ENCODE measurements at places on chromosomes 1 and 21. TPM values are rescaled to one million over a fixed set of nuclear protein-coding genes. Genes with fewer than 3 reads are reported as not detected.

STRIP1 gene
- total RNA-seq, result 41.5 TPM

LRRC53 gene
- total RNA-seq, result not detected

RGS2 gene
- total RNA-seq, result 65.2 TPM

CCSAP gene
- total RNA-seq, result 3.6 TPM

CELA3A gene
- not detected for total RNA-seq

DNA sequence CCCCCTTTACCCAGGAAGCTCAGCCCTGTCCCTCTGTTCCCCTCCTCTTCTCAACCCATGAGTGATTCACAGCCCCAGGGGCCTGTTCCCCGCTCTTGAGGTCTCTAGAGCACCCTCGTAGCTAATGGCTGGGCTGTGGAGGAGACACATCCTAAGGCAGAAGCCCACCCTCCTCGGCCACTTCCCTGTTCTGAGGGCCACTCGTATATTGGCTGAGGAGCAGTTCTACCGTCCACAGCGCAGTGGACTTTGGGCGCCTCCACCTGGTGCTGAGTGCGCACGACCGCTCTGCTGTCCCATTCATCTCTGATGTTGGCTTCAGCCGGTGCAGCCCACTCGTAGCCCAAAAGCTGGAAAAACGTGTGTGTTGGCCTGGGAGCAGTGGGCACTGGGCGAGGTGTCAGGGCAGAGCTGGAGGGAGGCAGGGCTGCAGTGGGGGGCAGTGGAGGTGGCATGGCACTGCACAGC, 24.5 kb upstream of the PKP1 start:
- no peak for DNase-seq

- DNase-seq, result no peak
Measured at GRCh38 chr1:1087351-1088028, 13.4 kb upstream of the RNF223 start.

- no peak for DNase-seq
Measured at GRCh38 chr1:28790377-28791035, 21.5 kb upstream of the OPRD1 start.

DNA sequence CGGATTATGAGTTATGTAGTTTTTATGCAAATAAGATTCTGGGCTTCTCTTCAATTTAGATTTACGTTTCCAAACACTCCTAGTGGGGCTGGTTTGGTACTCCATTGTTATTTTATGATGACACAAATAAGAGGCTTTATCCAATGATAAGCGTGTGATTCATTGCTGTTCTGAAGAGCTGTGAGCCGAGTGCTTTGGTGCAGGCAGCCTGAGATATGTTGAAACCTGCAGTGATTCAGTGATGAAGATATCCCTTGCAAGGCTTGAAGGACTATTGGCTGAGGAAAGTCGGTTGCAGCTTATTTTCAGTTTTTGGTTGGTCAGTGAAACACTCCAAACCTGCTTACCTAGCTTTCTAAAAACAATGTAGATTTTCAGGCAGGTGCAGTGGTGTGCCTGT, 112.2 kb downstream of the RYR2 start:
- DNase-seq, result no peak

GRCh38 chr21:45097827-45098387, 23.5 kb downstream of the ADARB1 start:
- DNase-seq, result no peak

DNA sequence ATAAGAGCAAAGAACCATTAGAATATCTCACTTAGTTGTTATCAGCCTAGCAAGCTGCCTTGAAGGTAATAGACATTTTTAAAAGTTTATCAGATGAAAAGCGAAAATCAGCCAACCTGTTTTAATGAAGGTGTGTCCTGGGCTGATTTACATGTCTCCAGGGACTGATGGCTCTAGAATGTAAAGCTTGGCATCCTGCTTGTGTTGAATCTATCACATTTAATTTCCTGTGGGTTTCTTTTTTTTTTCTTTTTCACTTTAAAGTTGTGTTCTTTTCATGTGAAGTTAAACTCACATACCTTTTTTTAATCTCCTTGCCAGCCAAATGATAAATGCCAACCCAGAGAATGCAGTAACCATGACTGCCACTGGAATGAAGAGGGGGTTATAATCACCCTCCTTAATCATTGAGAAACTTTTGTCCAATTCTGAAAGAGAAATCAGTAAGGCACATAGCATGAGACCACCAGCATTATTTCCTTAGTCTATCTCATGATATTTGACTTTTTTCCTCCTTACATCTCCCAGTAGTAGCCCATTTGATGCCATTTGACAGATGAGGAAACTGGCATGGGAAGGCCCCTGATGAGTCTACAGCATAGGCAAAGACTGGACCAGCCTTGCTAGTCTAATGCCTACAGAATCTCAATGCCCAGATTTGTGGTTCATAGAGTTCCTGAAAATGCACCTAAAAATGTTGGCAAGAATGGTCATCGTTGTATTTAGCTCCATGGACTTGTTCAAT, 10.0 kb downstream of the SELL start:
- DNase-seq, result no peak

- no peak for DNase-seq
Measured at GRCh38 chr1:241423541-241424479, 66.8 kb upstream of the RGS7 start.

RGSL1 gene
- not detected for total RNA-seq

GRCh38 chr1:154866257-154867063, 3.6 kb downstream of the KCNN3 start:
- no peak for DNase-seq

DNA sequence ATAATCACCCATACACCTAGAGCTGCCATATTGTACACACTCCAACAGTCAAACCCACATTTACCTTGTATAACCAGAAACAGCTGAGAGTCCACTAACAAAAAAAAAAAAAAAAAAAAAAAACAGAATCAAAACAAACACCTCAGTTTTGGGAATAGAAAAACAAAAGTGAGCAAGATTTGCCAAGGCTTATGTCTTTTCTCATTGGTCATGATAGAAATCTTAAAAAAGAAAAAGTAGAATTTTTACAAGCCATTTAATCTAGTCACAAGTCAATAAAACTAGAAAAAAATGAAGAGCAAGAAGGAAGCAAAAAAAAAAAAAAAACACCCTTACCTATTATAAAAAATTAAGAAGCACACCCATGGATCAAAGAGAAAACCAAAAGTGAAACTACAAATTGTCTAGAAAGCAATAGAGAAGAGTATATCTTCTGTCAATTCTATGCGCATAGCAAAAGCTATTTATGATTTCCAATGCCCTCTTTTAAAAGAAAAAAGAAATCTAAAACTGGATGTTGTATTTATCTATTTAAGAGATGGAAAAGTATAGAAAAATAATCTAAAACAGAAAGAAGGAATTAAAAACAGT, 113.2 kb upstream of the GALNT2 start:
- no peak for DNase-seq

DPYD gene
- total RNA-seq, result 31.2 TPM

GART gene
- total RNA-seq, result 103 TPM

DNA sequence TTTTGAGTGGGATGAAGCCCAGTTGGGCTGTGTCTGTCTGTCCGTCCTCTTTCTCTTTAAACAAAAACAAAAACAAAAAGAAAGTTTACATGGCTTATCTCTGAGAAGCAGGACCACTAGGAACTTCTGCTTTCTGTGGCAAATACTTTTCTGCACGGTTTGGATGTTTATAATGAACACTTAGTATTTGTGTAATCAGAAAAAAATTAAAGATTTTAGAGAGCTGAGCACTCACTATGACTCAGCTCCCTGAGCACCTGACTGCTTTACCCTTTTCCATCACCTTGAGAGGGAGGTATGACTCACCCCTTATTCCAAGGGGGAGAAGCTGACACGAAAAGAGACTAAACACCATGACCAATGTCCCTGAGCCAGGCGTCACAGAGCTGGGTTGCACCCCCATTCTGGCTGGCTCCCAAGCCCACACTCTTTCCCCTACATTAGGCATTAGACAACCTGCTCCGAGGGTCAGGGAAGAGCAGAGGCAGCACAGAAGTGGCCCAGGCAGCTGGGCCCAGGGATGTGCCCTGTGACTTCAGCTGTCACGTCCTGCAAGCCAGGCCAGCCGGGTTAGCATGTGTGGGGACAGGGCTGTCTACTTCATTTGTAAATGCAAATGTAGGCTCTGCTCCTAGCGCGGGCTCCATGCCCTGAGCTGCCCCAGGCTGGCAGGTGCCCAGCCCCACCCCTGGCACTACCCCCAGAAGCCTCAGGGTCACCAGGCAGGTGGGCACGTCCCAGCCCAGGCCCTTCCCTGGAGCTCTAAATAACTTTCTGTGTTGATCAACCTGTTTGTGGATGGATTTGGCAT, 30.4 kb downstream of the RAP1GAP start:
- DNase-seq, result peak; percentile 74

KLHDC8A gene
- total RNA-seq, result not detected

- no peak for DNase-seq
Measured at GRCh38 chr1:8217011-8217711, 100.8 kb upstream of the SLC45A1 start.

- no peak for DNase-seq
Measured at GRCh38 chr1:241857131-241857530, 9.1 kb downstream of the EXO1 start.

DNA sequence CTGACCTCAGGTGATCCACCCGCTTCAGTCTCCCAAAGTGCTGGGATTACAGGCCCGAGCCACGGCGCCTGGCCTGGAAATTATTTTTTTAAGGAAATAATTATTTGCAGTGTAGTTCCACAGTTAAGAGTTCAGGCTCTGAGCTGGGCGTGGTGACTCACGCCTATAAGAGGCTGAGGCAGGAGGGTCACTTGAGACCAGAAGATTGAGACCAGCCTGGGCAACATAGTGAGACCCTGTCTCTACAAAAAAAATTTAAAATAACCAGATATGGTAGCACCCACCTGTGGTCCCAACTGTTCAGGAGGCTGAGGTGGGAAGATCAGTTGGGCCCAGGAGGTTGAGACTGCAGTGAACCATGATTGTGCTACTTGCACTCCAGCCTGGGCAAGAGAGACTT, 13.9 kb downstream of the H3-3A start:
- no peak for DNase-seq

DNA sequence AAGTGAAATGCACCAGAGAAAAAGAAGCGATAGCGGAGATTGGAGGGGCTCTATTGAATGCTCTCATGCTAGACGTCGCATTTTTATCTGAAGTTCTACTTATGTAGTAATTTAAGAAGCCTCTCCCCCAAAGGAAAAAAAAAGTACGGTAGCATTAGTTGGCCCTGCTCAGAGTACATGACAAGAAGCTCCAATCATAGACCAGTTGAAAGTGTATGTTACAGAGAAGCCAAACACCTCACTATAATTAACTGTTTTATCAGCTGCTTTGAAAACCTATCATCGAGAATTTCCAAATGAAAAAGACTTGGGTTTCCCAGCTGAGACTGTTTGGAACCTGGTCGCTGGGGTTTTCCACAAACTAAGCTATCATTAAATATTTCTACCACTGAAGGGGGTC, 19.6 kb upstream of the OVAAL start:
- DNase-seq, result no peak

DNA sequence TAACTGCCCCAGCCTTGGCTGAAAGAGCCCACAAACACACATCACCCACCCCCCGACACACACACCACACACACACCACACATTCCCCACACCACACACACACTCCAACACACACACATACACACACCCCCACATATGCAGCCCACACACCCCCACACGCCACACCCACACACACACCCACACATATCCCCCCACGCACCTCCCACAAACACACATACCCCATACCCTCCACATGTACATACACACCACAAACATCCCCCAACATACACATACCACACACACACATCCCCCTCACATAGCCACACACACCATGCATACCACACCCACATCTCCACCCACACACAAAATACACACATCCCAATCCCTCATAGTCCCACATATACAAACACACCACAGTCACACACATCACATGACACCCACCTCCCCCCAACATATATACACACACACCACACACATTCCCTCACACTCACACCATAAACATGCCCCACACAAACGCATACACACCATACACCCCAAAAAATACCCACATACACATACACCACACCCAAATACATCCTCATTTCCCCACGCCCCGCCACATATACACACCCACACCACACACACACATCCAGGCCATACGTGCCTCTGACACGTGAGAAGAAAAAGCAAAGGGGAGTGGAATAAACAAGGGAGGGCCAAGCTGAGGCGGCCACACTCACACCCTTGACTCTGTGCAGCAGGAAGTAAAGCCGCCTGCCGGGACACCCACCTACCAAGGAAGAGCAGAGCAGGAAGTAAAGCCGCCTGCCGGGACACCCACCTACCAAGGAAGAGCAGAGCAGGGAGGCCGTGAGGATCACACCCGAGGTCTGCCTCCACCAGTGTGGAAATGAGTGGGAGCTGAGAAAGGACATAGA, 53.7 kb downstream of the HSF2BP start:
- no peak for DNase-seq

GRCh38 chr1:81299892-81300291, 500.8 kb upstream of the ADGRL2 start:
- no peak for DNase-seq

DNA sequence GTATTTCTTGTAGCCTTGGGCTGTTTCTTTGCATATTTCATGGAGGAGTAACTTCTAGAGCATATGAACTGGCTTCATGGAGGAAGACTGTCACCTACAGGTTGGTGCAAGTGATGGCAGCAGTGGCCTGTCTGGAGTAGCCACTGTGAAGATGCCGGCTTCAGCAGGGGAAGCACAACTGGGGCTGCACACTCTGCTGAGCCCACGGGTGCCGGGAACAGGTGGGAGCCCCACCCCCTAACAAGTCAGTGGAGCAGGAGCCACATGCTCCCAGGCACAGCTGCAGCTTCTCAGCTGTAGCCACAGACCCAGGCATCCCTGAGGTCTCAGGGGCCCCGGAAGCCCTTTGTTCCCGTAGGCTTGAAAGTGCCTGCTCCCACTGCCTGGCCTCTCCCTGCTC, 43.2 kb upstream of the C1orf185 start:
- no peak for DNase-seq

DNA sequence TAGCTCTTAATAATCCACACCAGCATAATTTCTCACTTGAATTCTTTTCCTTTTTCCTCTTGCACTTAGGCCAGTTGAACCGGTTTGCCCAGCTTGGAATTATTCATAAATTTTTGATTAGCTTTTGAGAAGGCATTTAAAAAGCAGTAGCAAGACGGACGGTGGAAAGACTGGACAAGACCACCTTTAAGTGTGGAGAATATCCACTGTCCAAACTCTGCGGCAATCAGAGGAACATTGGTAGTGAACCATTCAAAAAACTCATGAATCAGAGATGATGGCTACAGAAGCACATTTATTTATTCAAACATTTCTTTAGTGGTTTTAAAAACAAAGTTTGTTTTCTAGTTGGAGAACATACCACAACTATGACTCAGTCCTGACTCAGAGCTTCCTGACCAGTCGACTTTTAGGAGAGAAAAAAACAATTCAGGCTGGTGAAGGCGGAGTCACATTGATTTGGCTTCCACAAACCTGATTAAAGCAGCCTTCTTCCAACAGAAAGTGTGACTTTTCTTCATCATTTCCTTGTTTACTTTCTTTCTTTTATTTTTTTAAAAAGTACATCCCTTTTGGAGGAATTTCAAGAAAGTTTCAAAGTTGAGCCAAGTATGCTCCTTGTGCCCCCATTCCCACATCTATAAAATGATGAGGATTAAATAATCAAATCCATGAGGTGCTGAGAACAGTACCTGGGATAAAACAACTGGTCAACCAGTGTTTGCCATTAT, 128.8 kb downstream of the ADSS2 start:
- DNase-seq, result peak; percentile 68

All from ureter (tissue), 1 donor.